ENCODE measurements at places on chromosomes 1 and 21. TPM values are rescaled to one million over a fixed set of nuclear protein-coding genes. Genes with fewer than 3 reads are reported as not detected.

Gene CTNNBIP1
- 24.4 TPM for total RNA-seq

Gene NAXE
- total RNA-seq: 61.2 TPM

Gene TFF2
- not detected for total RNA-seq

Gene CREG1
- total RNA-seq: 56.3 TPM

Gene CLIC6
- total RNA-seq: 1.2 TPM

Gene HSD3B1
- total RNA-seq: not detected

Gene HMGN2
- total RNA-seq: 426 TPM

Gene TLCD4
- total RNA-seq: 0.29 TPM

Gene AADACL3
- total RNA-seq: not detected

Gene CSMD2
- 5.0 TPM for total RNA-seq

Gene HSPB7
- total RNA-seq: 3.3 TPM

Gene TXNDC12
- 31.6 TPM for total RNA-seq

Gene KMO
- total RNA-seq: 0.17 TPM

Gene RIPK4
- 0.15 TPM for total RNA-seq

Gene HRNR
- total RNA-seq: not detected
